ENCODE measurements at places on chromosomes 1 and 21. TPM values are rescaled to one million over a fixed set of nuclear protein-coding genes. Genes with fewer than 3 reads are reported as not detected.
A peak's percentile ranks its signal among the peaks of the same experiment; 100 is the strongest.

ANKRD65 gene
- not detected for total RNA-seq

SLAMF9 gene
- not detected for total RNA-seq

SPATA6 gene
- 0.72 TPM for total RNA-seq

HRNR gene
- not detected for total RNA-seq

SELP gene
- 0.31 TPM for total RNA-seq

GNAT2 gene
- total RNA-seq, result 0.53 TPM

KISS1 gene
- not detected for total RNA-seq

PLCH2 gene
- total RNA-seq, result 2.5 TPM

DNA sequence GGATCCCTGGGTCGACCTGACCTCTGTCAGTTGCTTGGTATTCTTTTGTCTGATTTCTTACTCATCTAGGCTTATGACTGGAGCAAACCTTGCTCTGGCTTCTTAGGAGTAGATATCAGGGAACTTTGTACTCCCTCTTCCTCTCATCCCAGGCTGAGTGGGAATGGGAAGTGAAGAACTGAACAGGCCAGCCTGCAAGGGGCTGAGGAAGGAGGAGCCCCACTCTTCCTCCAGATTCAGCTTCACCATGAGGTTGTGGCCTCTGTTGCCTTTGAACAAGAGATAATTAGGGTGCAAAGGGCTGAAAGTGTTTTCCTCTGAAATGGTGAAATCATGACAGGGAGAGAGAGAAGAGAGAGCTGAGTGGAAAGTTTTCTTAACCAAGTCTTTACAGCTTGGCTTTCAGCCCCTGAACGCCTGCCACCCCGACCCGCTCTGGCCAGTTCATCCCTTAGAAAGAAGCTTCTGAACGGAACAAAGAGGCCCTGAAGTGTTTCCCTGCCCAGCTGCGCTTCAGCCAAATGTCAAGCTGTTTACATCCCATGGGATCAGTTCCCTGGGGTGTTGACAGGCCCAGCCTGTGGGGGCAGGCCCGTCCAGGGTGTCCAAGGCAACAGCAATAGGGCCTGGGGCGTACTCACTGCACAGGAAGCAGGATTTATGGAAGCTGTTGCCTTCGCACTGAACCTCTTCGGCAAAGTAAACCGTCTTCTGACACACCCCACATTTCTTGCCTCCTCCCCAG lies 11.2 kb downstream of the CSRP1 start:
- no peak for DNase-seq

- no peak for DNase-seq
Measured at GRCh38 chr1:91591175-91591974, 90.7 kb downstream of the CDC7 start.

GRCh38 chr1:155195201-155196102 lies 12.2 kb downstream of the THBS3 start:
- no peak for DNase-seq

- no peak for DNase-seq
Measured at GRCh38 chr21:38171723-38172344, 85.0 kb upstream of the KCNJ15 start.

- DNase-seq, result no peak
Measured at GRCh38 chr1:62271948-62272728, 47.1 kb downstream of the KANK4 start.

- no peak for DNase-seq
Measured at GRCh38 chr1:176996456-176997090, 167.9 kb downstream of the ASTN1 start.

DNA sequence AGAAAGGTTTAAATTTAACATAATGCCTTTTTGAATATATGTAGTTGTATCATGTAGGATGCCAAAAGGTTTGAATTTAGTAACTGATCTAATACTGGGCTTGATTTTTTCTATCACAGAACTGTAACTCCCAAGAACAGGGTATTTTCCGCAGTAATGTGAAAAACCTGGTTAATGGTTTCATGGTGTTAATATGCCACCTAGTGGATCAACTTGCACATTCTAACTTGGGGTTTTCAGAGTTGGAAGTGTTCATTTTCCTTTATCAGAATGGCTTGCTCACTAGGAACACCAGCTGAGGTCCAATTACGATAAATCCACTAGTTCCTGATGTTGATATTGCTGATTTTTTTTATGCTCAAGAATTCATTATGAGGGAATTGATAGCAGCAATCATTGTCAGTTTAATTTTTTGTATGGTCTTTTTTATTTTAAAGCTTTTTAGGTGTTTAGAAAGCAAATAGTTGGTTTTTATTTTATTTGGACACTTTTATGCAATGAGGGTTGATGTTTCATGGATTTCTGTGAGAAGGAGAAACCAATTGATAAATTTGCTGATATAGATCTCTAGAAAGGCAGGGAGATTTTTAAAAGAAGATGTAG lies 157.2 kb downstream of the PLA2G4A start:
- peak; percentile 3 for DNase-seq

DNA sequence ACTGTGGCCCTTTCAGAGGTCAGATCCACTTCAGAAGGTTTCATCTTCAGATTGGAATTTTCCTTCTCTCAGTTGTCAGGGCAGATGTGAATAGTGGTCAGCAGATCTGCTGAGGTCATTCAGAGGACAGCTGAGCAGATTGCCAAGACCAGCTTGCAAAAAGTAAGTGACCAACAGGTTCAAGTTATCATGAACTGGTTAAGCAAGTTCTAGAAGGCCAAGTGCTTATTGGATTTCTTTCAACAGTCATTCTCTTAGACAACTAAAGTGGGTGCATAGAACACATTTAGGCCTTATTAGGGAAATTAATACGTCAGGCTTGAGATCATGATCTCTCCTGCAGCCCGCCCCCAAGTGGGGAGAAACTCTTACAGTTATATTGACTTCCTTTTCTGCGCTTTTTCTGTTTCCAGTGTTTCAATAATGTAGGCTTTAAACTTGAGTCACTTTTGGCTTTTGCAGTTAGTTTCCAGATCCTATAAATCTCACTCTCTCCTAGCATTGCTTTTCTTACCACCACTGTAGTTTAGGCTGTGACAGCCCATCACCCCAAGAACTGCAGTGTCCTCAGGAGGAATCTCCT lies 96.4 kb downstream of the C1orf21 start:
- no peak for DNase-seq

- DNase-seq, result no peak
Measured at GRCh38 chr1:56063461-56063860, 515.9 kb downstream of the PLPP3 start.

DNA sequence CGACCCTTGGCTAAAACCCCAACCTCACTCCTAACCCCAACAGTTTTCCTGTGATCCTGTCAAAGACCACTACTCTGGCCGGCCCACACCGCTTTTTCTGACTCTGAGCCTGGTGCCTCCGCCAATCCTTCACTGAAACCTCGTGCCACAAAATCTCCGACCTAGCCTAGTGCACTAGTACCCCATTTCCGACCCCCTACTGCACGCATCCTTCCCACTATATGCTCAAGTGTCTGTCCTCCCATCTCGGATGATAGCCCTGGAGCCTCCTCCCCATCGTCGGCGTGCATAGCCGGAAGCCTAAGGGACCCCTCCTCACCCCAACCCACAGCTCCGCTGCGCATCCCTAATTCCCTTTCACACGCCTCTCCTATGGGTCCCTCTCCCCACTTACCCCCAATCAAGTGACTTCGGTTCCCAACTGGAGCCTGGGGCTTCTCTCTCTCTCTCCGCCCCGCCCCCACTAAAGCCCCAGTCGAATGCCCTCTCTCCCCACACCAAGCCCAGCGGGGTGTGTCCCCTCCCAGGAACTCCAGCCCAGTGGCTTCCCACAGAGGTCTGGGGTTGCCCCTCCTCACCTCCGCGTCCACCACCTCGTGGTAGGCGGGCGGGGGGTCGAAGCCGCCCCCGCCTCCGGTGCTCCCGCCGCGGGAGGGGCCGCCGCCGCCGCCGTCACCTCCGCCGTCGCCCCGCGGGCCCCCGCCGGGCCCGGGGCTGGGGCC lies 791 bp downstream of the USP24 start:
- peak; percentile 68 for DNase-seq

GRCh38 chr1:76690766-76691165 lies 176.5 kb upstream of the ST6GALNAC5 start:
- no peak for DNase-seq

- DNase-seq, result no peak
Measured at GRCh38 chr1:201090541-201090940, 21.7 kb downstream of the CACNA1S start.

GRCh38 chr1:230545181-230545580 lies 97.1 kb upstream of the COG2 start:
- DNase-seq, result no peak

GRCh38 chr1:231411036-231411531 lies 11.0 kb downstream of the EGLN1 start:
- DNase-seq, result no peak

DNA sequence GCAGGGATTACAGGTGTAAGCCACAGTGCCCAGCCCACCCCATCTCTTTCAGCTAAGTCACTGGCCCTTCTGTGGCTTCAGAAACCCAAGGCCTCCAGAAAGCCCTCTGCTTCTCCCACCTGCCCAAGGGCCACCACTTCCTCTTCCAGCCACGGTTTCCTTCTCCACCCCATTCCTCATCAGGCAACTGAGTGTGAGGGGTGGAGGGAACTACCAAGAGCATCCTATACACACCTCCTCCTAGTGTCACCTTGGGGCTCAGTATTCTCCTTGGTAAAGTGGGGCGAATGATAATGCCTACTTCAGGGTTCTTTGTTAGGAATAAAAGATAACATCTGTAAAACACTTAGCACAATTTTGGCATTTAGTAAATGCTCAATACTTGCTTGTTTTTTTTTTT lies 30.0 kb downstream of the KNCN start:
- no peak for DNase-seq

DNA sequence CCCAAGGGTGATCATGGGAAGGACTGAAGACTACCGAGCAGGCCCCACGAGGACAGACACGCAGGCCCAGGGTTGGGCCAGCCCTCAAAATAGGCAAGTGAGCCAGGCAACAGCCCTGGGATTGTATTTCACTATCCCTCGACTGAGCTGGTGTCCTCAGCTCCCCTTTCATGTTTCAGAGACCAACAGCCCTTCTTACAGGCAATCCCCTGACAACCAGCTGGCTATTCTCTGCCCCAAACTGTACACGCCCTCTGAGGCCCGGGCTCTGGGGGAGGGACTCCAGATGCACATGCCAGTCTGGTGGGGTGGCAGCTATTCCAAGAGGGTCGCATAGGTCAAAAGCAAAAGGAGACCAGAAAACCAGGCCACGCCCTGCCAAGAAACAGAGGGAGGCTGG lies 243.0 kb downstream of the TOMM20 start:
- no peak for DNase-seq

DNA sequence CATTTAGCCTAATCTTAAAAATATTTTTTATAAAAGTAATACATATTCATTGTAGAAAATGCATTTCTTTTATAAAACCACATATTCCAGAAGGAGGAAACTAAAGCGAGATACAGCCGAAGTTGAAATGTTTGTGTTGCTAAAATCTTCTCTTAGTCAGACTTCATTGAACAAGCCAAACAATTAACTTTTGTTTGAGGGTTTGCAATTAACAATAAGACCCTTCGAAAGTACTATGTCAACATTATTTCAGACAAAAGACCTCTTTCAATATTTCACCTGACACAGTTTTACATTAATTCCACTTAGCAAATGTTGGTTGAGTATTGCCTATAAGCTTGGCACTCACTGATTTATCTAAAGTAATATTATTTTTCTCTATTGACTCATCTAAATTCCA lies 354.0 kb upstream of the ADAMTS5 start:
- no peak for DNase-seq

DNA sequence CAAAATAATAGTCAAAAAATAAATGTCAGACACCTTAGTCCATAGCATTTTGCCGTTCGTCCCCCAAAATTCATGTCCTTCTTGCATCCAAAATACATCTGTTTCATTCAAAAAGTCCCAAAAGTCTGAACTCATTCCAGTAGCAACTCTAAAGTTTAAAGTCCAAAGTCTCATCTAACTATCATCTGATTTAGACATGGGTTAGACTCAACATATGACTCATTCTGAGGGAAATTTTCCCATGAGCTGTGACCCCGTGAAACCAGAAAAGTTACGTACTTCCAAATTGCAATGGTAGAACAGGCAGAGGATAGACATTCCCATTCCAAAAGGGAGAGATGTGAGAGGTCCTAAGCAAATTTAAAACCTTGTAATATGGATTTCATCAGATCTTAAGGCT lies 48.6 kb upstream of the CACHD1 start:
- no peak for DNase-seq

DNA sequence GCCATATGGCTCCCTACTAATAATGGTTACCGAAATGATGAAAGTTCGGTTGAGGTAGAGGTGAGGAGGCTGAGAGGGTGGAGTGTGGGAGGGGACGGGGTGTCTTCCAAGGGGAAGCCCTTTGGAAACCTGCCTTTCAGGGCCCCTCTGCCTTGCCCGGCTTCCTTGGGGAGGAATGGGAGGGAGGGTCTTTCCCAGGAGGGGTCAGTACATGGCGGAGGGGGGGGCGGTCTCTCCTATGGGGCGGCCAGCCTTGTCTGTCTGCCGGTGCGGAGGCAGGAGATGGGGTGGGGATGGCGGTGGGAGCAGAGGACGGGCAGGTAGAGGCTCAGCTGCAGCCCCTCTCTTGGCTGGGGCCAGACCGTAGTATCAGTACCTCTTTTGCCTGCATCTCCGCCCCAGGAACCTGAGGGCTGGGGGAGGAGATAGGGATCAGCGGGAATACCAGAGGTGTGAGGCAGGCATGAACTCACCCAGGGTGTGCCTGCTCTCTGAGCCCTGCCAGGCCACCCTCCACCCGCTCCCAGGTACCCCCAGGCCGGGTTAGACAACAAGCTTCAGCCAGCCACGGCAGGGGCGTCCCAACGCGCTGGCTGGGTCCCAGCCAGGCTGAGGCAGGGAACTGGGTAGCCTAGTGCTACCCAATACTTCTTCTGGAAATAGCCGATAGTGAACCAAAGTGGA lies 79.4 kb upstream of the POU3F1 start:
- DNase-seq, result no peak

DNA sequence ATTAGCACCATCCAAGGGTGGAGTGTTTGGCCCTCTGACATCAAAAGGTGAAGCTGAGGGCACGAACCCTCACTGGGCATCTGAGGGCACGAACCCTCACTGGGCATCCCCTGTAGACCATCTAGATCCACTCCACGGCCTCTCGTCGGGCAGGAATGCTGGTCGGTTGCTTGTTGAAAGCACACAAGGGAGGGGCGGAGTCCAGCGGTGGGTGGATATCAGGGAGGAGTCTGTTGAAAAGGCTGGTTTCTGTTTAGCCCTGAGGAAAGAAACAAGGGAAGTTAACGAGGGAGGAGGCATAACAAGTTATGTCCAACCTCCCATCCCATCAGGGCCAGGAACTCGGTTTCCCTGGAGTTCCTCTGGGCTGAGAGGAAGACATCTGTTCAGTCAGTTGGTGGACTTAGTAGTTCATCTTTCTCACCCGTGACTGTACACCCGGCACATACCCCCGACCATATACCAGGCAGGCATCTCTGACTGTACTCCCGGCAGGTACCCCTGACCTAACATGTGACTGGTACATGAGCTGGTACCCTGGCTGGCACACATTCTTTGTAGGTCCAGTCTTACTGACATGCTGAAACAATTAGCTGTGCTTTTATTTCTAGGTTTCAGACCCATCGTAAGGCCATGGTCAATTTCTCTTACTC lies 32.1 kb upstream of the PDE9A start:
- DNase-seq, result no peak

- DNase-seq, result peak; percentile 67
Measured at GRCh38 chr21:46551636-46552241, 53.1 kb downstream of the S100B start.

- DNase-seq, result no peak
Measured at GRCh38 chr1:93358293-93358692, 12.6 kb downstream of the DR1 start.

Measured in CD8-positive, alpha-beta memory T cell (primary cell).